ENCODE measurements at places on chromosomes 7 and 10.
A peak's percentile ranks its signal among the peaks of the same experiment; 100 is the strongest.

DNA sequence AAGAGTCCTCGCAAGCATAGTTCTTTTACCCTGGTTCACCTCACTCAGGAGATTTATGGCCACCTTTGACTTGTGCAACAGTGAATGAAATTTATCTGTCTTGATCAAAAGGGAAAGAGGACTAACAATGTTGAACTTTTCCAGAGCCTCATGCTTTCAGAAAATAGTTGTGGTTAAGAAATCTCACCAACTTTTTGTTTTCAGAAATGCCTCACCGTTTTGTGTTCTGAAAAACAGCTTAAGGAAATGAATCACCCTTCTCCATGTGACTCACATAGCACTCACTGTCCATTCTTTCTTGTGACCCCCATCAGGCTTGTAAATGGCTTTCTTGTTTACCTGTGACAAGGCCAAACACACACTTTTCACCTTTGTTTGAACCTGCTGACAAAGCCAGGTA lies 148.6 kb upstream of the FAM3C start:
- DNase-seq = no peak

- peak; percentile 56 for DNase-seq
These were observed 733 bp downstream of the HIBADH start for GRCh38 chr7:27661811-27662489.

DNA sequence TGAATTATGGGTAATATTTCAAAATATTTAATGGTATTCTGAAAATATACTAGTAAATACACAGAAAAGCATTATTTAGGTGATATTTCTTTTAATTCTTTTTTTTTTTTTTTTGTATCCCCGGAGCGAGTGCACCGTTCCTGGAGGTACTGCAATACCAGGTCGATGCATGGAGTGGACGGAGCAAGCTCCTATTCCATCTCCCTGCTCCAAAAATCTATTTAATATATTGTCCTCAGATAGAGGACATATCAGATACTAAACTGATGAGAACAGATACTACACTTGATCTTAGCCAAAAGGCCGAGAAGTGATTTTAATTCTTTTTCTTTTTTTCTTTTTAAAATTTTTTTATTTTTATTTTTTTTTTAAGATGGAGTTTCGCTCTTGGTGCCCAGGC lies 10.8 kb downstream of the BTRC start:
- DNase-seq = no peak

DNA sequence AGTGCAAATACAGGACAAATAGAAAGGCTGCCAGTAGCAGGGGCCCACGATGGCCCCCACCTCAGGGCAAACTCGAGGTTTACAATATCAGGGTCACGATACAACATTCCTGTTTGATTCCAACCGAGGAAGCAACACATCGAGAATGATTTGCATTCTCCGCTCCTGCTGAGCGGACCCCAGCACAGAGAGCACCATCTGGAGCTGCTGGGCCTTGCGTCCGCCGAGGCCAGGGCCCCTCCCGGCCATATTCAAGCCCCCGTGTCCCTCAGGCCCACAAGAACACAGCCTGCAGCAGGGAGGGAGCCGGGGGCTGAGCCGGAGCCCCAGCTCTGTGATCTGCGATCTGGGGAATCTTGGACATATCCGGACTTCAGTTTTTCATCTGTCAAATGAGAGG lies 84.3 kb downstream of the PRKAG2 start:
- DNase-seq = no peak

DNA sequence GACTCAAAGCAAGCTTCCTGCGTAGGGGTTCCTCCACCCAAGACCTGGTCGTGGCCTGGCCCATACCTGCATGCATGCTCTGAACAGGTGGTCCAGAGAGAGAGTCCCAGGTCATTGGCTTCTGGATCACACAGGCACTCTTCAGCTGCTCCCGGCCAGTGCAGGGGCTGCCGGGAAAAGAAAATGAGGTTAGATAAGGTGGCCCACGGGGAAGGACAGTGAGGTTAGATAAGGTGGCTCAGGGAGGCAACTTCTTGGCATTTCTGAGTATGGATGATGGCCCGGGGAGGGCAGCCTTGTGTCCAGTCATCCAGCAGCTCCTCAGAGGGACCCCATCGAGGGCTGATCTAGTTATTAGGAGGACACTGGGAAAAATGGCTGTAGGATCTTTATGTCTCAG lies 87.4 kb downstream of the FRMPD2 start:
- no peak for DNase-seq

- DNase-seq = peak; percentile 34
These were observed 175.0 kb downstream of the CTNNA3 start for GRCh38 chr10:67520924-67521520.

DNA sequence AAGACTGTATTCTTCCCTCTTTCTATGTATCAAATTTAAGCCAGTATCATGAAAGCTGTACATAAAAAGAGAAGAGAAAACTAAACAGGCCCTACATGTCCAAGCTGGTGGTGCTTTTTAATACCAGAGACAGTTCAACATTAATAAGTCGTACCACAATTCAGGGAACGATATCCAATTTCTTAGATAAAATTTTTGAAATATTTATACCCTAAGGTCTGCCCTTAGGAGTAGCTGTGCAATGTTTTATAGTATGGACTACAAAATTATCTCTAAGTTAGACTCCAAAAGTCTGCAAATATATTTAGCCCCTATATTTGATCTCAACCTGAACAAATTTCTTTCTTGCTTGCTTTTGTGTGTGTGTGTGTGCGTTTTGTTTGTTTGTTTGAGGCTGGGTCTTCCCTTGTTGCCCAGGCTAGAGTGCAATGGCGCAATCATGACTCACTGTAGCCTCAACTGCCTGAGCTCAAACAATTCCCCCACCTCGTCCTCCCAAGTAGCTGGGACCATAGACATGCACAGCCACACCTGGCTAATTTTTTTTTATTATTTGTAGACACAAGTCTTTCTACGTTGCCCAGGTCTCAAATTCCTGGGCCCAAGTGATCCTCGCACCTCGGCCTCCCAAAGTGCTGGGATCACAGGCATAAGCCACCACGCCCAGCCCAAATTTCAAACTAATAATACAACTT lies 13.2 kb downstream of the ARHGAP19 start:
- no peak for DNase-seq

- no peak for DNase-seq
These were observed 1.6 kb downstream of the FAM133B start for GRCh38 chr7:92588561-92588960.

DNA sequence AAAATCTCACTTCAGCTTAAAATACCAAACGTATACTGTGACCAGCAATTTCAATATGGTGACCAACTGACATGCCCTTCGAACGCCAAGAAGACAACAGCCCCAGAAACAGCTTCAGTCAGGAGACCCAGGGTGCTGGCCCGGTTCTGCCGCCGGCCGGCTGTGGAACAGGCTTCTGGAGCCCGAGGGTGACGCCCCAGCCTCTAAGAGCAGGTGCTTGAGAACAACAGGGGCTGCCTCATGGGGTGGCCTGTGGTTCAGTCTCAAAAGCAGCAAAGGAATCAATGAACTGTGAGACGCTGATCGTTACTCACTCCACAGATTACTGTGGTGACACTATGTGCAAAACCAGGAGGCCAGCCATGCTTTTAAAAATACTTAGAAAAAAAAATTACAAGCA lies 17.3 kb downstream of the GPER1 start:
- DNase-seq = no peak

GRCh38 chr7:21983056-21983455 lies 37.4 kb upstream of the CDCA7L start:
- no peak for DNase-seq

DNA sequence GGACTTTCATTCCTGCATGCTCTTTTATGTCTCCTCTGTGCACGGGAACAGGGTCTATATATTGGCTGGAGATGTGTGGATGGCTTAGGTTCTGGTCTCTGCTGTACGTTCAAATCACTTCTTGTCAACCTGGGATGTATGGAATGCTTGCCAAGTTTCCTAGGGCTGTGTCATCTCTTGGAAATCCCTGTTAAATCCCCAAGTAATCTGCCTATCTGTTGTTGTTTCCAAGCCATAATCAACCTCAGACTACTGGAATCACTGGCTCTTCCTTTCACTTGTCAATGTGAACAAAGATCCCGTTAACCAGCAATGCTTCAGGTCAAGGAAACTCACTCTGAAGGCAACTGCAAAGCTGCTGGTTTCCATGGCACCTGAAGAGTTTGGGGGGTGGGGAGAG lies 93.3 kb upstream of the FAM171A1 start:
- DNase-seq = no peak

GRCh38 chr7:142914121-142914520 lies 19.4 kb downstream of the TRPV5 start:
- no peak for DNase-seq

- DNase-seq = no peak
These were observed 236.5 kb downstream of the RELN start for GRCh38 chr7:103752995-103753394.

- no peak for DNase-seq
These were observed 6.3 kb downstream of the POLR2J start for GRCh38 chr7:102472126-102473041.

- DNase-seq = no peak
These were observed 277.1 kb downstream of the CACNA2D1 start for GRCh38 chr7:82166260-82167015.

- no peak for DNase-seq
These were observed 31.8 kb upstream of the TMEM273 start for GRCh38 chr10:49220031-49220430.

GRCh38 chr10:22460101-22460500 lies 114.8 kb downstream of the SPAG6 start:
- DNase-seq = peak; percentile 1

- DNase-seq = no peak
These were observed 45.9 kb upstream of the PDK4 start for GRCh38 chr7:95642173-95642572.

GRCh38 chr10:4784667-4785333 lies 41.2 kb upstream of the AKR1E2 start:
- DNase-seq = no peak

DNA sequence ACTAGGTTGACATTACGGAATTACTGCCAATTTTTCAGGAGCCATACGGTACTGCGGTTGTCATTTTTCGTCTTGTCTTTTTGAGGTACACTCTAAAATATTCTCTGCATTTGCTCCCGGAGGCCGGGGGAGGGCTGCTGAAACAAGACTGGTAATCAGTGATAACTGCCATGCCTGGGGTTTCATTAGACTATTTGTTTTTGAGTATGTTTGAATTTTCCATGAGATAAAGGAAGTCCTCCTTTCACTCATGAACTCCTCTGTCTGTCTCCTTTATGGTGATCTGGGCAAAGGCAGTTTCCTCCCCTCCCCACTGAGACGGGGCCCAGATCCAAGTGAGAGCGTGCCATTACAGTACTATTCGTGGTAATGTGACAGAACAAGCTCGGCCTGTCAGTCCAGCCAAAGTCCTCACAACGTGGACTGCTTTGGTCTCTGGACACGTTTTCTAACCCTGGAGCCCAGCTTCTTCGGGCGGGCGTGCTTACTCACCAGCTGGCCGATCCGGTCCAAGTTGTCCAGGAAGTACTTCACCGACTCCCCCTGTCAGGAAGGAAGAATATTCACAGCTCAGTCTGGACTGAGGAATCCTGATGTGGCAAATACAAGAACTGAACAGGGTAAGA lies 45.1 kb downstream of the AMZ1 start:
- DNase-seq = peak; percentile 41

DNA sequence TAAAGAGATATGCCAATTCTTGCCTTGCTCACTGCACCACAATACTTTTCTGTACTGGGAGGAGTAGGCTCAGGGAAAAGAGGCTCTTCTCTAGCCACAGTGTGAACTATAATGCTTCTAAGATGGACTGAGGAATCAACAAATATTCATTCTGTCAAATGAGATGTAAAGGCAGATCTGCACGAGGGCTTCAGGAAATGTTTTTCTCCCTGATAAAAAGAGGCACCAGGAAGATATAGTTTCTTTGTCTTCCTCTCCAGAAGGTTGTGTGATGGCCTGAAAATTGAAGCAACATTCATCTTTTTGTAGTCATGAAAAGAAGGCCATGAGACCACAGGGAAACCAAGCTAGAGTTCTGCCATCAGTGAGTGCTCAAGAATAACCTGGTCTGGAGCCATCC lies 79.1 kb upstream of the NME8 start:
- DNase-seq = no peak

DNA sequence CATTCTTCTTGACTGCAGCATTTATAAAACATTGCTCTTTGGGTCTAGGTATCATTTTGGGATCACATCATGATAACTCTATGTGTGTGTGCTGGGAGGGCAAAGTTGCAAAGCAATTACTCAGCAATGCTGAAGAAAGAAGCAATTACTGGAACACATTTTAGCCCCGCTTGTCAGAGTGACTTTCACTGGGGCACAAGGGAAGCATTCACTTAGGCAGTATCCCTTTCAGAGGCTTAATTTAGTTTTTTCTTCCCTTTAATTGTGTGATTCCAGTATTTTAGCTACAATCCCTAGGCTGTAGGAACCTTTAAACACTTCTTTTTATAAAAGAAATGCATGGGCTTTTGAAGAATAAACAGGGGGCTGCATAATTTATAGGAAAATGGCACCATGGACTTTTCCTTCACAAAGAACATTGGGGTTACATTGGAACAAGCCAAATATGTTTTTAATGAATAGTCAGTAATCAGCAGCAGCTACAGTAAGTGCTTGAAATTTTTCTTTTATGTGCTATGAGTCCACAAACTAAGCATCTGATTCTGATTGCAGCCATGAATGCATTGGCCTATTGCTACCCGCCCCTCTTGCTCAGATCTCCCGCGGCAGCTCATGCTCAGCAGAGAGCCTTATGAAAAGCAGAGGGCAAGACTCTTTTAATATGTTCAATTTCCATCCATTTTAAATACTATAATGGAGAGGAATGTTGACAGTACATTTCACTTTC lies 51.2 kb upstream of the NXPH1 start:
- DNase-seq = no peak

GRCh38 chr10:62153191-62153590 lies 115.5 kb downstream of the RTKN2 start:
- no peak for DNase-seq

DNA sequence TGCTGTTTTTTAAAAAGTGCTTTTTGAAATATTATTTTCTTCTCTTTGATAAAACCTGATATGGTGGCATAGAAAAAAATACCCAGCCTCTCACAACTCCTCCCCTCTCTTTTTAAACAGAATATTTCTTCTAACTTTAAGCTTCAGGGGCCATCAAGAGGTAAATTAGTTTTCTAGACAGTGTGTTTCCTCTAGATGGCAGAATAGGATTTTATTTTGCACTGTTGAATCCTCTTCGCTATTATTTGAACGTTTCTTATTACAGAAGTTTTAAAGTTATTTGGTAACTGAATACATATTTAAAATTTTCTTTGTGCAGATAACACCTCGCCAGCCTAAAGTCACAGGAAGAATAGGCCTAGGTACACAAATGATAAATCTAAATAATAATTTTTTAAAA lies 30.3 kb downstream of the ARL5B start:
- DNase-seq = no peak

- DNase-seq = no peak
These were observed 481.0 kb downstream of the TNS3 start for GRCh38 chr7:47100817-47101435.
